ENCODE measurements at places on chromosomes 1 and 21.

DNA sequence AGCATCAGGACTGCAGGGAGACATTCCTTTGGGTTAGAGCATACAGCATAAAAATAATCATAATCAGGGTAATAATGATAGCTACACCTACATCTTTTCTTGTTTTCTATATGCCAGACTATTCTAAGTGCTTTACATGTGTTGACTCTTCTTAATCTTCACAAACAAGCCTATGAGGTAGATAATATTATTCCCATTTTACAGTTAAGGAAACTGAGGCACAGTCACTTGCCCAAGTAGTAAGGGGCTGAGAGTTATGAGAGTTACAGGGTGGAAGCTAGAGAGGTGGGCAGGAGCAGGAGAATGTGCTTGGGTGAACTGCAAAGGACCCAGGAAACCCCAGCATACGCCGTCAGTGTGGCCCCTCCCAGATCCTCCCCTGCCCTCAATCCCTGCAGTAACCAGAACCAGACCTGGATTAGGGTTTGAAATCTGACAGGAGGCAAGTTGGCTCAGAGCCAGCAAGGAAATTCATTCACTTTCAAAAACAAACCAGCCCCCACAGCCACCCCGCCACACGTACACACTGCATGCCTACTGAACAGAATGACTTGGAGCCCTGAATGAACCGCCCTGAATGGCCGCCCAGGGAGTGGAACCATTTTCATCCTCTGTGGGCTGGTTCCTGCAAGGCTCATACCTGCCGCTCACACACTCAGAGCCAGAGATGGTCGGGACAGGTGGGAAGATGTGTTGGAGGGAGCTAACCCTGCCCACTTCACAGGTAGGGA, 126.1 kb downstream of the TRABD2B start:
- no peak for DNase-seq

DNA sequence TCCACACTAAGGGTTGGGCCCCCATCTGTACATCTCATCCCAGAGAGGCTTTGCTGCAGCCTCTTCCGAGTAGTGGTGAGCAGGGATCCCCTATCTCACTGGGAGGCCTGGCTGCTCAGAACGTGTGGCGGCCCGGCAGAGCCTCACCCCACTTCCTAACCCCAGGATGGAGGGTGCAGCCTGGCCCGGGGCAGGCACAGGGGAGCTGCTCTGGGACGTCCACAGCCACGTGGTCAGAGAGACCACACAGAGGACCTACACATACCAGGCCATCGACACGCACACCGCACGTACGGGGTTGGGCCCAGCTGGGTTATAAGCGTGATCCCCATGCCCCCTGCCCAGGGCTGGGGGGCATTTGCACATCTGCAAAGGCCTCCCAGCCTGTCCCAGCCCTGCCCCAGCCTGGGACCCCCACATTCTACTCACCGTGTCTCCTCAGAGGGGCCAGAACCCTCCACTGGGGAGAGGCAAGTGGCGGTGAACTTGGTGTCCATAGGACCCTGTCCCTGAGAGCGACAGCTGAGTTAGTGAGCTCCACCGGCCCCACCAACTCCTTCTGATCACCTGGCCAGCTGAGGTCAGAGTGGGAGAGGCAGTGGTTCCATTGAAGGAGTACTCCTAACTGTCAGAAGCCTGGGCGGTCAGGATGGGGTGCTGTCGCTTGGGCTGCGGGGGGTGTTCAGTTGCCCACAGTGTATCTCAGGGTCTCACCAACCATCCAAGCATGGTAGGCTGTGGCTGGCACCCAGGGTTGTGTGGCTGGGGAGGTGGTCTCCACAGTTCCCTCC, 41.2 kb downstream of the TRIM11 start:
- no peak for DNase-seq

DNA sequence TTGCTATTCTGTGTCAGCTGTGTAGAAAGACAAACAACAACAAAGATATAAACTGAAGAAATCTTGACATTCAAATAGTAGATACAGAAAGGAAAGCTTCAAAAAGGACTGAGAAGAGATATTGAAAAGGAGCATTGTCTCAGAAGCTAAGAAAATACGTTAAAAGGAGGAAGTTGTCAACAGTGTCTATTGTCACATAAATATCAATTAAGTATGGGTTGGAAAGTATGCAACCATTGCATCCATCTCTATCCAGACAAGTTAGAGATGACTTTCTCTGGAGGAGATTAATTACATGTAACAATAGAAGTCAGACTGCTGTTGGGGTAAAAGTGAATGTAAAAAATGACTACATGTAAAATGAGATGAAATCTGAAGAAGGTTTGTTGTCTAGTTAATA, 29.7 kb upstream of the BRINP3 start:
- DNase-seq = no peak

DNA sequence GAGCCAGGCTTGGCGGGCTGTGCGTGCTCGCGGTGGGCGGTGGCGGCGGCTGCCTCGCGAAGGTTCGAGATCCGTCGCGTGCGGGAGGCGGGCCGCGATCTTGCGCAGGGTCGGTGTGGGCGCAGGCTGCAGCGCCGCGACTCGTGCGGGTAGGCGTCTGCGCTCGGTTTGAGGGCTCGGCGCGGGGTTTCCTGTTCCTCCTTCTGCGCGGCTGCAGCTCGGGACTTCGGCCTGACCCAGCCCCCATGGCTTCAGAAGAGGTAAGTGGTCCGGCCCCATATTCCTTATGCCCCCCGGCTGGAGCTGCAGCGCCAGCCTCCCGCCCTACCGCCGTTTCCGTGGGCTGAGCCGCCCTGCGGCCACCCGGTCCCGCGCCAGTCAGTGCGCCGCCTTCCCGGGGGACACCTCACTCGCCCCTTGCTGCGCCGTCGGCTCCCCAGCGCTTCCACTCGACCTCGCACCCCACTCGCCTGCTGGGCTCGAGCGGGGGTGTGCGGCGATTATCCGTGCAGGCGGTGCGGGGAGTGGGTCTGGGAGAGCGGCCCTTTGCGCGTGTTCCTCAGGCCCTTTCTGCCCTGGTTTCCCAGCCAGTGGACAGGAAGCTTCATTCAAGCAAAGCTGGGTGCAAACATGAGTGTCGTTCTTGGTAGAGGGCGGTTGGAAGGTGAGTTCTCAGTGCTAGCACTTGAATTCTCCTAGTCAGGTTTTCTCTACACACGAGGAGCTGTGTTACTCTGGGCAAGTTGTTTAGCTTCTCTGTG, at the start of gene CACYBP:
CACYBP (plus strand) TSS at position 12 of the 761 bp plus-strand sequence; CDS start at position 246, 234 bp downstream.
- DNase-seq = peak; percentile 59

DNA sequence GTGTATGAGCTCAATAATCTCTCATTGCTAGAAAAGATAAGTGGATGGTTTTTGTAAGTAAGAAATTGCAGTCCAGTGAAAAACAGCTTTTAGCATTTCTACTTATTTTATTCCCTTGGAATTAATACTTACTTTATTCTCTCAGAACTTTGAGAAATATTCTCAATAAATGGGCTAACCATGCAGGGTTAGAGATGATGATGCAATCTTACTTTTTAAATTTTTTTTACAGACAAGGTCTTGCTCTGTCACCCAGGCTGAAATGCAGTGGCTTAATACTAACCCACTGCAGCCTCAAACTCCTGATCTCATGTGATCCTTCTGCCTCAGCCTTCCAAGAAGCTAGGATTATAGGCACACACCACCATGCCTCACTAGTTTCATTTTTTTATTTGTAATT, 440.8 kb upstream of the ZP4 start:
- no peak for DNase-seq

GRCh38 chr1:3494321-3495308, 40.1 kb downstream of the ARHGEF16 start:
- no peak for DNase-seq

DNA sequence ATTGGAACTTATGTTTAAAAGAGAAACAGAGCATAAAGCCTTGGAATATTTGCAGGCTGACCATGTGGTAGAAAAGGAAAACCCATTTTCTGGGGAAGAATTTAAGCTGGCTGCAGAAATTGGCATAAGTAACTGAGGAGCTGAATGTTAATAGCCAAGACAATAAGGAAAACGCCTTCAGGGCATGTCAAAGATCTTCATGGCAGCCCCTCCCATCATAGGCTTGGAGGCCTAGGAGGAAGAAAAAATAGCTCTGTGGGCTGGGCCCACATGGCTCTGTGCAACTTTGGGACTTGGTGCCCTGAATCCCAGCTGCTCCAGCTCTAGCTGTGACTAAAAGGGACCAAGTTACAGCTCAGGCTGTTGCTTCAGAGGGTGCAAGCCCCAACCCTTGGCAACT, 51.5 kb downstream of the CTH start:
- no peak for DNase-seq

GRCh38 chr1:207745839-207746767, 5.8 kb upstream of the CD46 start:
- DNase-seq = no peak

- peak; percentile 79 for DNase-seq
Measured at GRCh38 chr1:89356658-89357400, 7.0 kb upstream of the GBP6 start.

DNA sequence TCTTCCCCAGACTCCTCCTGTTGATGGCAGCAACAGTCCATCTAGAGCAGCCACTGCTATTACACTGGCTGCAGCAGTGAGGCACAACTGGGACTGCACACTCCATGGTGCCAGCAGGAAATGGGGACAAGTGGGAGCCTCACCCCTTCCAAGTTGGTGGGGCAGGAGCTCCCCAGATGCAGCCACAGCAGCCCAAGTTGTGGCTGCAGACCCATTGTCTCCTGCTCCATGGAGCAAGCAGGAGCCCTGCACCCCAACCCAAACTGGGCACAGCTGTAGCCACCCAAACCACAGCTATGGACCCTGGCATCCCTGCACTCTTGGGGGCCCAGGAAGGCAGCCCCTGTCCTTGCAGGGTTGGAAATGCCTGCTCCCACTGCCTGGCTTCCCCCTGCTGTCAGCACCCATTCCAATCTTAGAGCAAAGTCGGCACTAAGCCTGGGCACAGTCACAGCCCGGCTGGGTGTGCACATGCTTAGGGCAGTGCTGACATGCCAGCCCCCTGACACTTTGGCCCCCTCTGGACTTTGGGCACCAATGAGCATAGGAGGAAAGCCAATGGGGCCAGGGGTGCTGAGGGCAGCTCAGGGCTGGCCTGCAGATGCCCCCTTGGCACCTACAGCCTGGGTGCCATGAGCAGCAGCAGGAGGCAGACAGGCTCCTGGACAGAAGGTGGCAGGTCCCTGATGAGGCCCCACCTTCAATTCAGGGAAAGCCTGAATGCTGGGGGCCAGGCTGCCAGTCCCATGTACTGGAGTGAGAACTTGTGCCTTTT, 44.0 kb downstream of the MATN1 start:
- DNase-seq = no peak

- DNase-seq = no peak
Measured at GRCh38 chr1:183533617-183534174, 56.6 kb downstream of the NCF2 start.

DNA sequence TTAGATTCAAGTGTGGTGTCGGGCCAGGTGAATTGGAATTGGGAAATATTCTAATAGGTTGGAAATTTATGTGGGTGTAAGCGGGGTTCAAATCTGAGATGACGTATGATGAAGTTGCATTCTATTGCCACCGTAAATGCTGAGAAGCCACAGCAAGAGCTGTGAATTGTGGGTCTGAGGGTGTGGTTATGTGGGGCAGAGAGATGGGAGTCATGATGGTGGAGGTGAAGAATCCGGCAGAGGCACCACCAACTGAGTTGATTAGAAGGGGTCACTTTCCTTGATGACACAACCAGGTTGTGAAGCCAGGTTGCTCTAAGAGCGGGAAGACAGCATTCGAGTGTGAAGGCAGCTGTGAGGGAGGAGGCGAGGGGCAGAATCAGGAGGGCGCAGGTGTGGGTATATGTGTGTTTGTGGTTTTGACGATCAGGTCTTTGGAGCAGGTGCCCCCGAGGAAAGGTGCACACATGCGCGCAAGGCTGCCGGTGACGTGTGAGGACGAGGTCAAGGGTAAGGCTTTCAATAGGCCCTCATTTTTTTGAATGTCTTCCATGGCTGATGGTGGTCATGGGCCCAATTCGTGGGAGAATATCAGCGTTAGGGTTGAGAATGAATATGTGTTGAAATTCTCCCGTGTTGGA, 18.7 kb downstream of the LRRC3 start:
- no peak for DNase-seq

GRCh38 chr1:38991638-38992411, 749 bp downstream of the AKIRIN1 start:
- peak; percentile 64 for DNase-seq

DNA sequence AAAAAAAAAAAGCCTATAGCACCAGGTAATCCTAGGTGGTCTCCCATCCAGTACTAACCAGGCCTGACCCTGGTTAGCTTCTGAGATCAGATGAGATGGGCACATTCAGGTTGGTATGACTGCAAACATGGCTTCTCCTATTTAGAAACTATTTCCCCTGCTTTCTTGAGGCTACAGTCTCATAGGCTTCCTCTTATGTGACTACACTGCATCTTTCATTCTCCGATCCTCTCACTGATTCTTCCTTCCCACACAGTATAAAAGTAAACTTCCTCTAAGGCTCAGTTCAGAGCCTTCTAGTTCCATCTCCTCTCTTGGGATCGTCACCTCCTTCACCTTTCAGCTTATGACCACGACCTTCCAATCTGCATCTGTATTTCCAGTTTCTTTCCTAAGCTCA, 30.4 kb upstream of the RNF2 start:
- no peak for DNase-seq

- DNase-seq = no peak
Measured at GRCh38 chr1:98054367-98054701, 133.5 kb upstream of the DPYD start.

DNA sequence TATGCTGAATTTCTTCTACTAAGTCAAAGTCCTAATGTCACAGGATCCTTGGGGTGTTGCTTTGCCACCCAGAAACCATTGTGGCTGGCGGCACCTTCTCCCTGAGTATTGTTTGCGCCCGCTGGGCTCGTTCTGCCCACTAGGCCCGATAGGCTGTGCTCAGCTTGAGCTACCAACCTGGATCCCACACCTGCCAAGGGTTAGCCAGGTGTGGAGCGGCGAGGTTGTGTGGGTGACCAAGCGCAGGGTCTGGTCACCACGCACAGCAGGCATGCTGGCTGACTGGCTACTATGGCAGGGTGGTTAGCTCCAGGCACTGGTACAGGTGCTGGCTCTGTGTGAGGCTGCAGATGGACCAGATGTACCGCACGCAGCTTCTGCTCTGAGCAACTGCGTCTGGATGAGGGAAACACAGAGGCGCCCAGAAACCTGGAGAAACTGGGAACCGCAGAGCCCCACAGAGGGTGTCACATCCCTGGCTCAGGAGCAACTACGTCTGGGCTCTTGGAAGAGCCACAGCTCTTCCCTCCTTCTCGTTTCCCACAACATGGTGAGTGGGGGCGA, 50.3 kb upstream of the SCYL3 start:
- DNase-seq = no peak

GRCh38 chr1:38724160-38725131, 135.1 kb downstream of the RRAGC start:
- DNase-seq = no peak

DNA sequence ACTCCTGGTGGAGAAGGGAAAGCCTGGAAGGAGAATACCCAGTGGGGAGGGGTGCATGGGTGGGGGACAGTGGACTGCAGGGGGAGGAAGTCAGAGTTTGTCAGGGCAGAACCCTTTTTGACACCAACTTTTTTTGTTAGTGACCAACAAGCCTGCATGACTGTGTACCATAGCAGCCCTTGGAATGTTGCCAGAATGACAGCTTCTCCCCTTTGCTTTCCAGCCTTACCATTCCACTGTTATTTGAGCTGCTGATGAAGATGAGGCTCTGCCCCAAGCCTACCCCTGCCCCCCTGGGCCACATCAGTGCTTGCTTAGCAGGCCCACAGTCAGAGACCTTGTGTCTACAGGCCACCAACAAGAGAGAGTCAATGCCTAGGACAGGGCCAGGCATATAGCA, 341.2 kb downstream of the HHAT start:
- no peak for DNase-seq
